Activated CD4-positive, alpha-beta T cell treated with anti-CD3 and anti-CD28 coated beads for 48 hours (primary cell): ENCODE measurements at places on chromosomes 7 and 10.

DNA sequence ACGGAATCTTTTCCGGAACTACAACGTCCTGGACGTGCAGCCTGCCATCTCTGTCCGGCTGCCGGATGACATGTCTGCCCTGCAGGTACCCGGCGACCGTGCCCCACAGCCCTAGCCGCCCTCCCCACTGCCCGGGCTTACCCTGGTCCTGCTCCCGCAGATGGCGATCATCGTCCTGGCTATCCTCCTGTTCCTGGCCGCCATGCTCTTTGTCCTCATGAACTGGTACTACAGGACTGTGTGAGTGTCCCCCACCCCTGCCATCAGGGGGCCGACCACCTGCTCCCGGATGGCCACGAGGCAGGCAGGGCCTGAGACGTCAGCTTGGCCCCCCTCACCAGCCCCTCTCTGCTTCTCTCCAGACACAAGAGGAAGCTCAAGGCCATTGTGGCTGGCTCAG lies 38.0 kb upstream of the VSIR start:
- no peak for DNase-seq

DNA sequence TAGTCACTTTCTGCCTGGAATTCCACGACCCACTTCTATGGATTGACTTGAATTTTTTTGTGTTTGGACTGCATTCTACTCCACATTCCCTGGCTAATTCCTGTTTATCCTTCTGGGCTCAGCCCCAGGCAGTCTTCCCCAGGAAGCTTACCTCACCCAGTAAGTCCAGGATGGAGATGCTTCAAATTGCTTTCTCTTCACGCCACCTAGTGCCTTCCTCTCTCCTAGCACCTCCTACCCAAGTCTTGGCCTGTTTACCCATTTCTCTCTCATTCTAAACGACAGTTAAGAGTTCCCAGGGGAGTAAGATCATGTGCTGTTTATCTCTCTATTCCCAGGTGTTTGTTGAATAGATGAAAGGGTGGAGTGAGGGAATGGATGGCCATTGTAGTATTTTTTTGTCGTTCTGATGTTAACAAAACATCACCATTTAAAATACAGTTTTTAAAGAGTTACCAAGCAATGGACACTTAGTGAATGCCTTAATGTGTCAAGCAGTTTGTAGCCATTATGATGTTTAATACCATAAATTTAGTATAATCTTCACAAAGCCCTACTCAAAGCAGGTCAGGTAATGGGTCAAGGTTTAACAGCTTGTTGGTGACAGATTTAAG lies 45.5 kb upstream of the TARP start:
- DNase-seq: no peak

GRCh38 chr10:100838986-100839385 lies 73.8 kb upstream of the SLF2 start:
- DNase-seq: no peak

GRCh38 chr7:51022821-51023220 lies 240.1 kb upstream of the GRB10 start:
- no peak for DNase-seq

DNA sequence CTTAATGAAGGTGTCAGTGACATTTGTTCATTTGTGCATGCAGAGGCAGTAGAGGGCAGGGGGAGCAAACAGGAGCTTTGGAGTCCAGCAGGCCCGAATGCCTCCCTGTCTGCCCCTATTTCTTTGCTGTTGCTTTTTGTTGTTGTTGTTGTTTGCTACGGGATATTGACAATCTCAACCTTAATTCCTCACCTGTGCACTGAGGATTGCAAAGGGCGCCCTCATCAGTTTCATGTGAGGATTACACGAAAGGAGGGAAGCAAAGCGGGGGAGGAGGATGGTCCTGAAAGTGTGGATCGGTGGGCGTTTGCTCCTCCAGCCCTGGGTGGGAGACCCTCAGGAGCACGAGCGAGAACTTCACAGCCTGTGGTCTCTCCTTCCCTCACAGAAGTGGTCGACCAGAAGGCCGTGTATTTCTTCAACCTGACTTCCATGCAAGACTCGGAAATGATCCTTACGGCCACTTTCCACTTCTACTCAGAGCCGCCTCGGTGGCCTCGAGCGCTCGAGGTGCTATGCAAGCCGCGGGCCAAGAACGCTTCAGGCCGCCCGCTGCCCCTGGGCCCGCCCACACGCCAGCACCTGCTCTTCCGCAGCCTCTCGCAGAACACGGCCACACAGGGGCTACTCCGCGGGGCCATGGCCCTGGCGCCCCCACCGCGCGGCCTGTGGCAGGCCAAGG lies 9.6 kb downstream of the GDF10 start:
- DNase-seq: peak; percentile 43

GRCh38 chr10:48742891-48743860 lies 58.5 kb downstream of the WDFY4 start:
- no peak for DNase-seq

DNA sequence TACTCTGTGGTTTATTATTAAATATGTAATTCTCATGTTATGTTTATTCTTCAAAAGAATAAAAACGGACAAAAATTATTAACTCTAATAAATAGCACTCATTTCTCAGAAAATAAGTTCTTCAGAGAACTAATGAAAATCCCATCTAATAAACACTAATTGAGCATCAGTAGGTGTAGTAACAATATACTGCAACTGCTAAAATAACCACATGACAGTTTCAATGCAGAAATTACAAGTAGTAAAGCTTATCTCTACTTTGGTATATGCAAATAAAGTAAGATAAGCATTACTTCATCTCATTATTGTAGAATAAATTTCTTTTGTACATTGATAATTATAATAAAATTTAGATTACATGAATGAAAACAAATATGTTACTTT lies 56.4 kb upstream of the DKK1 start:
- DNase-seq: no peak

DNA sequence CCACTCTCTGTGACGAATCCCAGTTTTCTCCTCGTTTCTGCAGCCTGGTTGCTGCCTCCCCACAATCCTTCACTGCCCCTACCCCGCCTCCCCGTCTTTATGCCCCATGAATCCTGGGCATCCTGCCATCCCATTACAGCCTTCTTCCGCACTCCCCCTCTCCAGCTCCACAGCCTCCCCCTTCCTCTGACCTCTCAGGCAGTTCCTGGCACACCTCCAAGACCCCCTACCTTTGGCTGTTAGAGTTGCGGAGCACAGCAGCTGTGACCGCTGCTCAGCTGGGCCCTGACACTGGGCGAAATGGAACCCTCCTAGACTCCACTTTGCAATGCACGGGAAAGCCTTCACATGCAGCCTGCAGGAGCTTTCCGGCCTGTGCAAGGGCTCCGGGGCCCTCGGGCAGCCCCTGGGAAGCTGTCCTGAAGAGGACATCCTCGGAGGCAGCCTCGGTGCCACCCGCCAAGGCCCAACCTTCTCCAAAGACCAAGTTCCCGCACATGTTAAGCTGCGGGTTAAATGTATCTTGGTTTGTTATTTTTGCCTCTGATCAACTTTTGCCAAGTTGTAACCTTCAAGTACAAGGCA lies 400.7 kb upstream of the MKI67 start:
- DNase-seq: no peak

GRCh38 chr10:112078003-112078402 lies 105.6 kb downstream of the GPAM start:
- no peak for DNase-seq

GRCh38 chr7:27459731-27460053 lies 203.0 kb downstream of the HIBADH start:
- no peak for DNase-seq

DNA sequence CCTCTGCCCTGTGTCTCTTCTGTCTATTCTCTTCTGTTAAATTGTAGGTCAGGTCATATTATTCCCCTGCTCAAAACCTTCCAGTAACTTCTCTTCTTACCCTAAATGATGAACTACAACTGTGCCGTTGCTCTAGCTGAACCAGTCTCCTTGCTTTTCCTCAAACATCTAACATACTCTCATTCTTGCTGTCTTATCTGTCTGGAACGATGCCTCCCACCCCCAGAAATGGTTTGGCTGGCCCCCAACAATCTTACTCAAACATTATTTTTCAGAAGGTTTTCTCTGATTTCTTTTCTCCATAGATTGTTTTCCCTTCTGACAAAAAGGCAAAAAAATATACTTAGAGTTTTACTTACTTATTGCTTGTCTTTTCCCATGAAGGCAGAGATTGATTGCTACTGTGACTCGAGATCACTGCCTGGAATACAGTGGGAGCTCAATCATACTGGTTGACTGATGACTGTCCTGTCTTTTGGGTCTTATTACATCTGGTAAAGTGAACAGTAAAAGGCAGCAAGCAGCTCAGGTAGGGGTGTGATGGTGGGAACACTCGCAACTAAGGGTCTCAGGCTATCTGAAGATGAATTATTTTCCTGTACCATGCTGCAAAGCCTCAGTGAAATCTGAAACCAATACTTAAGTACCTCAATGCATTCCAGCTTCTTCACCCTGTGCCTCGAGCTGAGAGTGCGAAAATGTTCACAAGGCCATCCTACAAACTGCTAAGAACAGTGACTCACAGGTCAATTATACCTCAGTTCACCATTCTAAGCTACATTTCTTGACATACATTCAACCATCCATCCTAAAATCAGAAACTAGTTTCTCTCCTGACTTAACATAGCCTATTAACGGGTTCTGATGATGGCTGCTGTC lies 67.6 kb downstream of the DNMBP start:
- DNase-seq: no peak

- no peak for DNase-seq
Measured at GRCh38 chr10:93267521-93267920, 193.8 kb downstream of the CYP26A1 start.

DNA sequence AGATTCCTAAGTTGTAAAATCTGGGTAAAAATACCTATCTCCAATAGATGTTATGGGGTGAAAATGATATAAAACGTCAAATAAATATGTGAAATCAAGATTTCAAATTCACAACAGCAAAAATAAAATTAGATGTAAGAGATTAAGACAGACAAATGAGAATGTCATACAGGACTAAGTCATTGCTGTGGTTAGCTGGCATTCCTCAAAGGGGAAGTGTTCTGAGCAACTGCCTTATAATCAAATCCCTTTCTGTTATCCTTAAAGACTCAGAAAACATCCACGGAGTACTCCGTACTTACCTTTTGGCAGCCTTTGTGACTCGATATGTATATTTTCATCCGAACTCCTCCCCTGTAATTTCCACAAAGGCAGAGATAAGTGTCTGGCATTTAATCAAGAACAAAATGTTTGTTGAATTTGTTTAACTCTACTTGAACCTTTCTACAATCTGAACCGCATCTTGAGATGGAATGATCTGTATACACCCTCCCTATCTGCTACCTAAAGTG lies 559.6 kb downstream of the GATA3 start:
- no peak for DNase-seq

DNA sequence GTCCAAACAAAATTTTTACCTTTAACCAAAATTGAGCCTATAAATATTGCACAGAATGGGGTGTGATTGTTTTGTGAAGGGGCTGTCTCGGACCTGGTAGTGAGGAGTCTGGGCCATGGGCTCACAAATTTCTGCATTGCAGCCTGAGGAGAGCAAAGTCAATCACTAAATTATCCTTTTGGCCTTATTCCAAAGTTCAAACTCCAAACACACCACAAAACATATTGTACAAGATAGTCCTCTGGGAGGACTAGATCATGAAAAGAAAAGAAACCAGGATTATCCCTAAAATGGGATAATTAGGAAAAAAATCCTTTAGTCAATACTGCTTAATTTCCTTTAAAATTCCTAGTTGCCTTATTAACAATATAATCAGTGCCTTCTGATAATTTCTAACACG lies 115.5 kb downstream of the BUB3 start:
- DNase-seq: no peak

DNA sequence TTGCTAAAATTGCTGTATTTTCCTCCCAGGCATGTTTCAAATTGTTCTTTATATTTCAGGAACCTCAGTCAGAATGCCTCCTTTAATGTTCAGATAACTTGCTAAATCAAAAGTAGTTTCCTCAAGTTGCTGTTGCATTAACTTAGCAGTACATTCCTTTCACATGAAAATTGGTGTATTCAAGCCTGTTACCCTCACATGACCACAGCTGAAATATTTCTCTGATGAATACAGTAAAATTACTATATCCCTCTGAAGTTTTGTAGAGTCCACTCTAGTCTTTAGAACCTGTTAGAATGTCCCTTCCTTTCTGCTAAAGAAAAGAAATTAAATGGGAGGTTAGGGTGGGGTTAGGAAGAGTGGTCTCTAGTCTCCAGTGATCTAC lies 24.5 kb upstream of the C1GALT1 start:
- DNase-seq: no peak

DNA sequence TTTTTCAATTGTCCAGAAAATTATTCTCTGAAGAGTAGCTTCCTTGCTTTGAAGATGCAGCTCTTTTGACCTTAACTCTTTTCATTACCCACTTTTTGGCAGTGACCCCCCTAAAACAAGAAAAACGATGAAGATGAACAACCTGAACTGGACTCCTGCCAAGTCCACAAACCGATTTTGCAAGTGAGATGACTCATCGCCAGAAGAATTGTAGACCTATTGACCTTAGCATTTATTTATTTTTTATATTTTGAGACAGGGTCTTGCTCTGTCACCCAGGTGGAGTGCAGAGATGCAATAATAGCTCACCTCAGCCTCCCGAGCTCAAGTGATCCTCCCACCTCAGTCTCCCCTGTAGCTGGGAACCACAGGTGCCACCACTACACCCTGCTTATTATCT lies 859.2 kb downstream of the GATA3 start:
- DNase-seq: no peak

- no peak for DNase-seq
Measured at GRCh38 chr7:46600340-46600739, 679.3 kb upstream of the IGFBP3 start.

DNA sequence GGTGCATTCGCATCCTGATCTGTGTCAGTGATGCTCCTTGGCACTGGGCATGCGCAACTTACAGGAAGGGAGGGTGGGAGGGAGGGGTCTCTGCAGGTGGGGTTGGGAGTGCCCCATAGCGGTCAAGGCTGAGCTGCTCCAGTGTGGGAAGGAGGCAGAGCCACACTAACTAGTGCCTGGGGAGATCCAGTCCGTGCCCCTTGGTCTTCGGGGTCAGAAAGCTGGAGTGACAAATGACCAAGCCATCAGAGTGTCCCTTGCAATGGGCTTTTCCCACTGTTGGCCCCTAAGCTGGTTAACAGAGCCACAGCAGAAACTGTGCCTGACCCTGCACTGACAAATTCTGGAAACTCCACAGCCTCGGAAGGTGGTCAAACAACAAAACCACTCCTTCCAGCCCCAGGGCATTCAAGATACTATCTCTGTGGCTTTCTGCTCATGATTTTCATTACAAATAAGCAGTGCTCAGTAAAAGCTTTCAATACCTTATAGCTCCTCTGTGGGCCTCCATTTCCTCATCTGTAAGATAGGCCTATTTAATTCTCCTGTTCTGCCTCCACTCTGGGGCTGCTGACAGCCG lies 138.1 kb upstream of the UNC5B start:
- no peak for DNase-seq

GRCh38 chr10:8049045-8049864 lies 5.2 kb upstream of the GATA3 start:
- peak; percentile 49 for DNase-seq

- no peak for DNase-seq
Measured at GRCh38 chr10:95745501-95745900, 10.5 kb upstream of the ENTPD1 start.

GRCh38 chr10:90372451-90372850 lies 485.4 kb downstream of the HTR7 start:
- DNase-seq: no peak
